ENCODE measurements at places on chromosomes 5 and 9. TPM values are rescaled to one million over a fixed set of nuclear protein-coding genes. Genes with fewer than 3 reads are reported as not detected.

DNA sequence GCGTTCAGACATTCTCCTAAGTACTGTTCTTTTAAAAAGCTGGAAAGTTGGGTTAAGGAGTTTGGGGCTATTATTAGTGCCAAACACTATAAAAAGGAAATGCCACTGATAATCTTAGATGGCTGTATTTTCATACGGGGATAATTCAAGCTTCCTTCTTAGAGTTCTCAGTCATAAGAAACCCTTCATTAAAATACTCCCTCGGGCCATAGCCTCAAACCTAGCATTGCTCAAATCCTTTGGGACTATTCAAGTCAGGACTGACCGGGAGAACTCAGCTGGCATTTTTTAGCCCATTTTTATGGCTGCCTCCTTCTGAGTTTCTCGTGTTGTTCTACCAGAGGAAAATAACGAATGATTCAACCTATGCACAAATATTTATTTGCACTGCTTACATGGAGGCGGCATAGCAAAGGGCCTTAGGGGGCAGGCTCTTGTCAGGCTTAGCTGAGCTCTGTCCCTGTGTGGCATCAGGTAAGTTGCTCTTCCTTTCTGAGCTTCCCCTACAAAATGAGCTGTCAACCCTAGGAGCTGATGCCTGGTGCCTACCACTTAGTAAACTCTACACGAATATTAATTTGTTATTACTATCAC lies 33.5 kb upstream of the ADAM19 start:
- peaks cover 19% of the 10 kb centered on the region for H3K4me1 ChIP-seq
- no peaks in the 10 kb centered on the region for H3K27me3 ChIP-seq
- DNase-seq, result no peak

GRCh38 chr9:78300209-78300608 lies 3.3 kb downstream of the PSAT1 start:
- no peaks in the 10 kb centered on the region for H3K4me1 ChIP-seq
- no peak for DNase-seq
- H3K4me3 ChIP-seq, result no peak overlapping the region

DNA sequence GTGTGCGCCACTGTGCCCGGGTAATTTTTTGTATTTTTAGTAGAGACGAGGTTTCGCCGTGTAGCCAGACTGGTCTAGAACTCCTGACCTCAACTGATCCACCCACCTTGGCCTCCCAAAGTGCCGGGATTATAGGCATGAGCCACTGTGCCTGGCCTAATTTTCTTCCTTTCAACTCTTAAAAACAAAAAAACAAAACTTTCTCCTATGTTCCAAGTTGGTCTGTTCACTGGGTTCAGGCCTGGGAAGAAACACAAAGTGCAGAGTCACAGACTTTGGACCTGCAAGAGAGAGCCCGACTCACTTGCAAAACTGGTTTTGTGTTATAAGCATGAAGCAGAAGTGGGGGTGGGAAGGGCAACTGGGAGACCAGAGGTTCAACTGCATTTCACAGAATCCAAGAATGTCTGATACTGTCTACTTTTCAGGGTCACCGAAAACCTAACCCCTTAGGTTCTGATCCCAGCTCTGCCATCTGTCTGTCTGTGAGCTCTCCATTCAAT lies 5.2 kb upstream of the HDHD3 start:
- peak overlapping the region; percentile 86 for H3K27ac ChIP-seq
- H3K36me3 ChIP-seq, result no peaks in the 10 kb centered on the region
- peak; percentile 79 for DNase-seq

DNA sequence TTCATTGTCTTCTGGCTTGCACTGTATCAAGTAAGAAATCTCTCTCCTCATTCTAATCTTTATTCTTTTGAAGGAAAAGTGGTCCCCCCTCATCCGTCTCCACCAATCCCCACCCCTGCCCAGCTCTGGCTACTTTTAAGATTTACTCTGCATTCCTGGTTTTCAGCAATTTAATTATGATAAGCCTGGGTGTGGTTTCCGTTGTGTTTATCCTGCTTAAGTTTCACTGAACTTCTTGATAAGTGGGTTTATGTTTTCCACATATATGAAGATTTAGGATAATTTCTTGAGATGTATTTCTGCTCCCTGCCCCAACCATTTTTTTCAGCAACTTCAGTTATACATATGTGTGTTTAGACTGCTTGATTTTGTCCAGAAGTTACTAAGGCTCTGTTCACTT lies 46.5 kb downstream of the PTBP3 start:
- no peak for DNase-seq
- no peak overlapping the region for H3K4me3 ChIP-seq
- peaks cover 16% of the 10 kb centered on the region for H3K36me3 ChIP-seq
- H3K4me1 ChIP-seq, result no peaks in the 10 kb centered on the region
- H3K27me3 ChIP-seq, result no peaks in the 10 kb centered on the region

DNA sequence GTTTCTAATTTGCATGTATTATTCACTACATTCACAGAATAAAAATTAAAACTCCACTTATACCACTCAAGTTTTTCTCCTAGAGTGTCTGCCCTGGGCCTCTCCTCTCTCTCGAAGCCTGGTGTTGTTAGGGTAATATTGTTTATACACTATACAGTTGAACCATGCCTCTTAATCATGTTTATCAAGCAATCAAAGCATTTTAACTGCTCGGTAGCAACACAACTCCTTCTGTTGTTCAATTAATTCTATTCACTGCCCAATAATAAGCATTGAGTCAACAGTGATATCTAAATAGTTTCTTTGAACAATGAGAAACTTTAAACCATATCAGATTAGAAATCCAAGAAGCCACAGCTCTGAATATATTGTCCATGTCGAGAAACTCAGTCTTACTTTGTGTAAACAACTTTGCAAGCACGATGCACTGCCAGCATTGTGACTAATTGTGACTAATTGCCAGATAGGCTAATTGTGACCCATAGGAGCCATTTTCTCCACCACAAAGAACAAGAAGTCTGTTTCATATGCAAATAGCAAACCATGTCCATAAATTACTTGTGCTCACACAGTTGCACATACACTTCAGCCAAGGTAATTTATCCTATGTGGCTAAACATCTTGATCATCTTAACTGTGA lies at the start of gene DNAH5:
TSS of gene DNAH5 (minus strand) at position 129 of the 640 bp plus-strand sequence. CDS start 250 bp downstream, outside the sequence.
- H3K36me3 ChIP-seq, result no peaks in the 10 kb centered on the region
- H3K4me3 ChIP-seq, result no peak within 1 kb of the TSS
- no peaks in the 10 kb centered on the region for H3K4me1 ChIP-seq

DNA sequence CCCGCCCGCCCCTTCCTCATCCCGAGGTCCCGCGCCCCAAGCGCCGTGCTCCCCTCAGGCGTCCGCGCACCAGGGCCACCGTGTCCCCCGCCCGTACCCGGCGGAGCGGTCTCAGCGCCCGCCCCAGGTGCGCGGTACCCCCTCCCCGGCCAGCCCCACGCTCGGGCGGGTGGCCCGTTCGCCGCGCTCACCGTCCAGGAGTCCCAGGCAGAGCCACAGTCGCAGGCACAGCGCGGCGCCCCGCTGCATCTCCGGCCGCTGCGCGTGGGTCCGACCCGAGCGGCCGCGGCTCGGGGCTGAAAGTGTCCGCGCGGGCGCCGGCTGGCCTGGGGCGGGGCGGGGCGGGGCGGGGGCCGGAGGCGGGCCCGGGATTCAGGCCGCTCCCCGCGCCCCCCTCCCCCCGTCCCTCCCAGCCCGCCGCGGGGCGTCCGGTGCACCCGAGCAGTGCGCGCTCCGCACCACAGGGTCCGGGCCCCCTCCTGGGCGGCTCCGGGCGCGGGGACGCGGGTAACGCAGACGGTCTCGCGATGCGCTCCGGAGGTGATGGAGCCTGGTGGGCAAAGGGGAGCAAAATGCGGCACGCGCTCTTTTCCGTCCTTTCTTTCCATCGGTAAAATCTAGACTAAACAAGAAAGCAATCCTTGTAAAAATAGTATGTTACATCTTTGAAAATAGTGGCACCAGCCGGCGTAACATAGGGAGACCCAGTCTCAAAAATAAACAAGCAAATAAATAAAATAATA lies at the start of gene FLT4:
TSS of gene FLT4 (minus strand) at position 304 of the 743 bp plus-strand sequence. CDS start at position 249, 55 bp downstream.
- no peak within 1 kb of the TSS for H3K27ac ChIP-seq
- H3K27me3 ChIP-seq, result peaks cover 65% of the 10 kb centered on the region
- DNase-seq, result no peak

GRCh38 chr9:108654566-108654965 lies 201.2 kb downstream of the ACTL7B start:
- no peaks in the 10 kb centered on the region for H3K36me3 ChIP-seq
- H3K27ac ChIP-seq, result no peak overlapping the region
- no peak for DNase-seq
- H3K27me3 ChIP-seq, result no peaks in the 10 kb centered on the region
- H3K4me3 ChIP-seq, result no peak overlapping the region

DNA sequence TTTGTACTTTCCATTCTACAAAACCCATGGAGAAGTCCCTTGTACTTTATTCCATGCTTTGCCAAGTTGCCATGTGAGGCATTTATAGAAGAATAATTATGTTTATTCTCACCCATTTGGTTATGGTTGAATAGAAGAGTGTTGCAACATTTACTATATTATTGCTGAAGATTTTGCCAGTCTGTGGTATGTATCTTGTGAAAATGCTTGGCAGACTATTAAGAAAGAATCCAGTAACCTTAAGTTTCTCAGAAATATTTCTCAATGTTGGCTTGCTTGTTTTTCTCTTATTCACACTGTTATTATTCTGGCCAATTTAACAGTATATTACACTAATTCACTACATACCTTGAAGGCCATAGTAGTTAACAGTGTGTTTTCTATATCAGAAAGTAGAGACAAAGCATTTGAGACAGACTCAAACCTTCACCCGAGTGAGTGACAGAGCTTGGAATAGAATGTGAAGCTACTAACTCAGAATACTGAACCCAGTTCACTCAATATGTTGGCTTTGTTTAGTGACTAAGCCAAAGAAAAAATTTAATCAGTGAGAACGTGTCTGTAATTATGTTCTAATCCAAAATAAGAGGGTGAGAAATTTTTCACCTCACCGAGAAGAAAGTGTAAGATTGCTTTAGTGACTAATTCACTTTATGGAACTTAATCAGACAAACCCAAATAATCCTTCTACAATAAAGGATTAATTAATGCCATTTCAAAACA lies 184.4 kb downstream of the CWC27 start:
- DNase-seq, result no peak
- no peaks in the 10 kb centered on the region for H3K27me3 ChIP-seq
- H3K4me1 ChIP-seq, result no peaks in the 10 kb centered on the region
- no peak overlapping the region for H3K27ac ChIP-seq
- no peak overlapping the region for H3K4me3 ChIP-seq

- H3K27ac ChIP-seq, result no peak overlapping the region
- no peaks in the 10 kb centered on the region for H3K27me3 ChIP-seq
- DNase-seq, result no peak
- H3K36me3 ChIP-seq, result no peaks in the 10 kb centered on the region
Measured at GRCh38 chr9:15222313-15222712, 84.7 kb downstream of the TTC39B start.

GRCh38 chr9:91328186-91328585 lies 33.5 kb downstream of the AUH start:
- no peaks in the 10 kb centered on the region for H3K4me1 ChIP-seq
- H3K36me3 ChIP-seq, result no peaks in the 10 kb centered on the region
- DNase-seq, result no peak
- H3K4me3 ChIP-seq, result no peak overlapping the region
- H3K27ac ChIP-seq, result no peak overlapping the region

- H3K4me3 ChIP-seq, result no peak overlapping the region
- H3K27me3 ChIP-seq, result peaks cover 35% of the 10 kb centered on the region
- no peaks in the 10 kb centered on the region for H3K4me1 ChIP-seq
Measured at GRCh38 chr5:175728885-175729828, 71.3 kb downstream of the HRH2 start.

DNA sequence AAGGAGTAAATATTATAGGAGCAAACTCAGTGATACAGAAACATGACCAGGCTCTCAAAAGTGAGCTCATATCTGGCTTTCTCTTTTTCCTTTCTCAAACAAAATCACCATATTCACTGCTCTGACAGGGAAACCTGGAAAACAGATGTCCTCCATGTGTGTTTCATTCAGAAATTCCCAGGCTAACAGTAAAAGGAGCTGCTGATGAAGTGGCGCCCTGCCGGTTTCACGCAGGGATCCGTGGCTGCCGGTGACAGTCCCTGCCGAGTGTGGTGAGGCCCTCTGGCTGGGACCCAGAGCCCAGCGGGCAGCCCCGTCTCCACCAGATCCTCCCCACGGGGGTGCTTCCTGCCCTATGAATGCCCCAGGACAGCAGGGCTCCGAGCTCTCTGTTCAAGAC lies 208.1 kb downstream of the GNA14 start:
- DNase-seq, result no peak
- no peaks in the 10 kb centered on the region for H3K27me3 ChIP-seq
- no peak overlapping the region for H3K4me3 ChIP-seq

GRCh38 chr9:34869390-34869789 lies 88.7 kb upstream of the PHF24 start:
- DNase-seq, result no peak
- H3K4me1 ChIP-seq, result no peaks in the 10 kb centered on the region
- H3K27ac ChIP-seq, result no peak overlapping the region
- H3K4me3 ChIP-seq, result no peak overlapping the region
- no peaks in the 10 kb centered on the region for H3K27me3 ChIP-seq

GRCh38 chr5:65861830-65862241 lies 64.5 kb upstream of the ERBIN start:
- peaks cover 92% of the 10 kb centered on the region for H3K27me3 ChIP-seq
- H3K36me3 ChIP-seq, result no peaks in the 10 kb centered on the region
- H3K4me3 ChIP-seq, result no peak overlapping the region
- no peaks in the 10 kb centered on the region for H3K4me1 ChIP-seq
- DNase-seq, result no peak

The CER1 gene
- not detected for total RNA-seq

The FOXD4 gene
- total RNA-seq, result not detected

The DMGDH gene
- total RNA-seq, result 0.41 TPM

The SPINK5 gene
- total RNA-seq, result 5.2 TPM

The PPP2R2B gene
- total RNA-seq, result 1.9 TPM

The TESK1 gene
- 11.9 TPM for total RNA-seq

The TMEM141 gene
- total RNA-seq, result 392 TPM
